ENCODE measurements at places on chromosomes 3 and 15. TPM values are rescaled to one million over a fixed set of nuclear protein-coding genes. Genes with fewer than 3 reads are reported as not detected.

DNA sequence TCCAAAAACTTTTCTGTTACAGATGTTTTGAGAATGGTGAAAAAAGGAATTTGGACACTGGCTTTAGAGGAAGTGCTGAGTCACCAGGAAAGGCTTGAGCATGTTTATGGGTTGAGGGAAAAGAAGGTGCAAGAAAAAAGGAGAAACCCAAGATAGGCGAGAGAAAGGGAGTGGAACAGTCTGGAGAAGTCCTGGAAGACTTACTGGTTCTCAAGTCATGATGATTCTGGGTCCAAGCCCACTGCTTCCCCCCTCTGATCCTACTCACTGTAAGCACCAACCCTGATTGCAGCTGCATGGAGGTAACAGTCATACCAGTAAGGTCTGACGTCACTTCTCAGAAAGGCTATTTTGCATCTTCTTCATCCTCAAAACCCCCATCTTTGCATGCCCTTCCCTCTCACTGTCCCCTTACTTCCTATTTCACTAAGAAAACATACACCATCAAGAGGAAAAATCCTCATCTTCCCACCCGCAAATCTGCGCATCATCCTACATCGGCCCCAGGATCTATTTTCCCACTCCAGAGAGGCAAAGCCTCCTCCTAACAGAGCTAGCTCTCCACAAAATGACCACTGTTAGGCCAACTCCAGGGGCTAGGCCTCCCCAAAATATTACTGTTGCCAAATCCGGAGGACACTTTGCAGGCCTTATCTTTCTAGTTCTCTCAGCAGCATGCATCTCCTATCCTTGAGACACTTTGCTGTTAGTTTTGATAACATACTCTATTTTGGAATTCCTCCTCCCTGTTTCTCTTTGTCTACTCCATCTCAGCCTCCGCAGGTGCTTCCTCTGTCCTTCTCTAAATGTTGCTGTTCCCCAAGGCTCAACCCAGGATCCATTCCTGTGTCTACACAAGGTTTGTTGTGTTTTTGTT is 3.2 kb upstream of the ATP13A3 start:
- peak; percentile 60 for DNase-seq

DNA sequence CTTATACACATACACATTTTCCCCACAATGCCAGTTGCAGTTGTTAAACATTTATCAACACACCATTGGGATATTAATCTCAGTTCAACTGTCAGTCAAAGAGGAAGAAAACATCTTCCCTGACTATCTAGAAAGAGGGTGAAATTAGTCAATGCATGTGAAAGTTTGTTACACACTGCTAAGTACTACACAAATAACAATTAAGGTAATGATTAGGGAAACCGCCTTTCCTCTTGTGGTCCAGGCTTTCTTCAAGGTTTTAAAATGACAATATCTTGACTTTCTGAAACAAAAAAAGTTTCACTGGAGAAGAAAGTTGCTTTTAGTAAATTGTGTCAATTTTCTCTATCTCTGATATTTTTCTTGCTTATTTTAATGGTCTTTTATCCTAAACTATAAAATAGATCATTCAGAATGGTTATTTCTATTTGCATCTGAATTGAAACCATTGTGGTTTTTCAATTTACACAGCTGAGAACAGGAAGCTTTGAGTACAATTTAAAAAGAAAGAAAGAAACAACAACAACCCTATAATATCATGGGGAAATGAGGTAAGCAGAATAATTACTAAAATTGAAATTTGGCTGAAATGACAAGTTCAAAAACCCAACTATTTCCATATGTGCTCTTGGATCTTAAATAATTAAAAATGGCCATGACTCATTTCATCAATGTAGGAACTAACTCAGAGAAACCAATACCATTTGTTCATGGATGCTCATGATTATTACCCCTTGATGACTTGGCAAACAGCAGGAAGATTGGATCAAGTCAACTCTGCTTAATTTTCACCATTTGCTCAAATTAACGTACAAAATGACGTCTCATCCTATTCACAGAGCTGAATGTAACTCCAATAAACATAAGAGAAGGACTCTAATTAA is 31.7 kb downstream of the GPR149 start:
- DNase-seq, result no peak

GRCh38 chr3:24229468-24230221 is 265.0 kb downstream of the THRB start:
- no peak for DNase-seq

GRCh38 chr3:74107451-74107850 is 482.7 kb upstream of the PDZRN3 start:
- peak; percentile 36 for DNase-seq

DNA sequence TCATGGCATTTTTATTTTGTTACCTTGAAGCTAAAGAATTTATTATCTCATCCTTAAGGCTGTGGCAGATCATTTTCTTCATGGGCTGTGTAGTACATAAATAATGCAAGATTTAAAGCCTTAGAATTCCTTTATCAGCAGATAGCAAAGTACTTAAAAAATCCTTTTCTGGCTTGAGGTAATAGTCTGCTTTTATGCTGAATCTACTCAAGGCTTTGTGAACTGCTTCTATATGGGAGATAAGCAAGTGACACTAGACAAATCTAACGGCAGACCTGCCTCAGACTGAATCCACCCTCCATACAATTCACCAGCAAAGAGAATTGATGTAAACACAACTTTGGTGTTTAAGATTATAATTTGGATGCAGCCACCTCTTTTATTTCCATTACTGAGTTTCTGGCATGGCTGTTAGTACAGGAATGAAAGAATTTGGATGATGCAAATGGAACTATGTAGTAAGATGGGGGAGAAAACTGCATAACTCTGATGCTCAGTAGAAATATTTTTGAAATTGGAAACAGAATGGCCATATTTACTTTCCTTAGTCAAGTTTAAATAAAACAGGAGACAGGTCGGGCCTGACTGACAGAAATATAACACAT is 1121.5 kb downstream of the NAALADL2 start:
- no peak for DNase-seq

GRCh38 chr3:195001961-195002861 is 268.7 kb downstream of the XXYLT1 start:
- DNase-seq, result peak; percentile 30

- peak; percentile 57 for DNase-seq
These were observed 111.2 kb downstream of the MYO5A start for GRCh38 chr15:52417521-52417920.

DNA sequence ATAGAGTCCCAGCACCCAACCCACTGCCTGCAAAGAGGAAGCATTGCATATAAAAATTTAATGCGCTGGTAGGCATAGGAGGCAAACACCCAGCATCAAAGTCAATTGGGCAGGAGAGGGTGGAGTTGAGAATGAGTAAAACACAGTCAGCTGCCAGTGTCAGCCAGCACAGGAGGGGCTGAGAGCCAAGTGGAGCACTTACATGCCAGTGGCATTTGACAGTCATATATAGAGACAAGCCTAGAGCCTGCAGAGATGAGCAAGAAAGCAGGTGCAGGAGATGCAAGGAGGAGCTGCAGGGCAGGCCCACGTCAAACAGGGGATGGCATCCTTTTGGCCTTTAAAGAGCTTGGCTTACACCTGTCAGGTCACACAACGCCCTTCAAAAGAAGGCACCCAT is 27.6 kb upstream of the ZFAND6 start:
- DNase-seq, result no peak

GRCh38 chr3:24828551-24828950 is 333.9 kb upstream of the THRB start:
- DNase-seq, result no peak

DNA sequence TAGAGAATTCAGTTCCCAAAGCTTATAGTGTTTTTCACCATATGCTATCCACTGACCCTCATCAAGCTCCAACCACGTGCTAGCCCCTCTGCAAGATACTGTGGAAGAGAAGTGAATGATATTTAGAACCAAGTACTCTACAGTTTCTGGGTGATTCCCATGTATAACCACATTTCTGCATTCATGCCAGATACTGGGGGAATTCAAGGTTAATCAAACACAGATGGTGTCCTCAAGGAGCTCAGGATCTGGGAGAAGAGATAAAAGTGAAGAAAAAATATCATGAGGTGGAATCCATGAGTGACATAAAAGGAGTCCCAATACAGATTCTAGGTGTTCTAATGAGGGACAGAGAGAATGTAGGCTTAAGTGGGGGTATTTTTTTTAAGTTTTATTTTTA is 195.8 kb downstream of the FHIT start:
- no peak for DNase-seq

GAP43 gene
- under 0.01 TPM for total RNA-seq

RNU5B-1 gene
- total RNA-seq, result not detected
